Activated gamma-delta T cell treated with Interleukin-2 at 50 U/mL for 16 hours (primary cell): ENCODE measurements at places on chromosomes 3 and 15.

DNA sequence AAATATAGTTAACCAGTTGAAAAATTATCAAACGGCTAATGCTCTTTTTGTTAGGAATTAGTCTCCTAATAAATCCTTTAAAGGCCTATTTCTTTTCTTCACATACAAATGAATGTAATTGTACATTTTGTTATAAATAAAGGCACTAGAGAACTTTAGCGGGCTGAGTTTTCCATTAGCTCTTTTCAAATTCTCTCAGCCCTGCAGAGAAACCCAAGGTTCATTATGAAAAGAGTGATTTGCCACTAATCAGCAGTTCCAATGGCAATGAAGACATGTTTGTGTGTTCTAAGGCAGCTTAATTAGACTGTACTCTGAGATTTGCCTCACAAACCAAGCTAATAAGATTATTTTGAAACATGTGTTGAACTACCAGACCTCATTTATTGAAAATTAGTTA is 64.6 kb upstream of the P2RY1 start:
- no peak for DNase-seq

DNA sequence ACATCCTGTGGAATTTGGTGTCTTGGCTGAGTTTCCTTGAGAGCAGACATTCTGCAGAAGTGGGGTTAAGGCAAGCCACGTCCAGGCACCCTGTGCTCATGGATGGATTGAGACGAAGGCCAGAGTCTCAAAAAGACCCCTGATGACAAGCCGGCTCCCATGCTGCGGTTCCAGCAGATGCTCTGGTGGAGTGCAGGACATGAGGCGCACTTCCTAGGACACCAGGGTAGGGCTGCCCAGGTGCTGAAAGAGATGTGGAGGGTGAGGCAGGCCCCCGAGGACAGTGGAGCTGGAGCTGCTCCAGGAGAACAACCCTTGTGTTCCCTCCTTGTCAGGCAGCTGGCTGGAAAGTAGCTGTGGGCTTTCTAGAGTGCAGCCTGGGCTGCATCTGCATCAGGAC is 81.0 kb downstream of the ASB7 start:
- DNase-seq = no peak

DNA sequence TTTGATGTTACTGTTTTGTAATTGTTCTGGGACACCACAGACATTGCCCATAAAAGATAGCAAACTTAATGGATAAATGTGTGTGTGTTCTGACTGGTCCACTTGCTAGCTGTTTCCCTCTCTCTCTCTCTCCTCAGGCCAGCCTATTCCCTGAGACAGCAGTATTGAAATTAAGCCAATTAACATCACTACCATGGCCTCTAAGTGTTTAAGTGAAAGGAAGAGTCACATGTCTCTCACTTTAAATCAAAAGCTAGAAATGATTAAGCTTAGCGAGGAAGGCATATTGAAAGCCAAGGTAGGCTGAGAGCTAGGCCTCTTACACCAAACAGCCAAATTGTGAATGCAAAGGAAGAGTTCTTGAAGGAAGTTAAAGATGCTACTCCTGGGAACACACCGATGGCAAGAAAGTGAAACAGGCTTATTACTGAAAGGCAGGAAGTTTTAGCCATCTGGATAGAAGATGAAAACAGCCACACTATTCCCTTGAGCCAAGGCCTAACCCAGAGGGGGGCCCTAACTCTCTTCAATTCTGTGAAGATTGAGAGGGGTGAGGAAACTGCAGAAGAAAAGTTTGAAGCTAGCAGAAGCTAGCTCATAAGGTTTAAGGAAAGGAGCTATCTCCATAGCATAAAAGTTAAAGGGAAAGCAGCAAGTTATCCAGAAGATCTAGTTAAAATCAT is 295.1 kb downstream of the CHST2 start:
- no peak for DNase-seq

DNA sequence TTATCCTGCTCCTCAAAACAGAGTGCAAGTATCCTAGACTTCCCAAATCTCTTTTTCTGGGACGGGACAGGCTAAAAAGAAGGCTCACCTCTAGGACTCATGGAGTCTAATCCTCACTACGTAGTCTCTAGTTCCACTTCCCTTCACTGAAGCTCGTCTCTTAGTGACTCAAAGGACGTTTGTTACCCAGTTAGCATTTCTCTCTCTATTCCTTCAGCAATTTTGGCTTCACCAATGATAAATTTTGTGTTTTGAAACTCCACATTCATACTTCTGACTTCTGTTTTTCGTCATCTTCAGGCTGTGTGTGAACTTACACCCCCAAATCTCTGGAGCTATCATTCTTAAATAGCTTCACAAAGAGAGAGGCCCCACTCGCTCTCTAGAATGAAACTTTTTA is 627.1 kb downstream of the NAALADL2 start:
- no peak for DNase-seq

GRCh38 chr3:66200147-66200546 is 20.7 kb upstream of the SLC25A26 start:
- DNase-seq = no peak

DNA sequence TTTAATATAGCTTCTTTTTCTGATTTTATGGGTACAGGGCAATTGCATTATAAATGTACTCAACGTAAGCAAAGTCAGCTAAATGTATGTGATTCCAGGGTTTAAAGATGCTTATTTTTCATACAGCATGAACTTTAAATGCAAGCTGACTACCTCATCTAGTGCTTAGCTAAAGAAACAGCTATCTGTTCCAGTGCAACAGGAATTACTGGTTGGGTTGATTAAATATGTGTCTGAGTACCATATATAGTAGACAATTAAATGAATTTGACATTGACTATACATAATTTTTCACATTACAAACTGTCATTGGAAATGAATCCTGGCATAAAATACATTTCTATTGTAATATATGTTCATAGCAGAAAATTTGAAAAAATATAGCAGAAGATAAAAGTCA is 26.3 kb upstream of the SV2B start:
- DNase-seq = no peak

- DNase-seq = no peak
Measured at GRCh38 chr15:43105077-43105736, 631 bp downstream of the UBR1 start.

DNA sequence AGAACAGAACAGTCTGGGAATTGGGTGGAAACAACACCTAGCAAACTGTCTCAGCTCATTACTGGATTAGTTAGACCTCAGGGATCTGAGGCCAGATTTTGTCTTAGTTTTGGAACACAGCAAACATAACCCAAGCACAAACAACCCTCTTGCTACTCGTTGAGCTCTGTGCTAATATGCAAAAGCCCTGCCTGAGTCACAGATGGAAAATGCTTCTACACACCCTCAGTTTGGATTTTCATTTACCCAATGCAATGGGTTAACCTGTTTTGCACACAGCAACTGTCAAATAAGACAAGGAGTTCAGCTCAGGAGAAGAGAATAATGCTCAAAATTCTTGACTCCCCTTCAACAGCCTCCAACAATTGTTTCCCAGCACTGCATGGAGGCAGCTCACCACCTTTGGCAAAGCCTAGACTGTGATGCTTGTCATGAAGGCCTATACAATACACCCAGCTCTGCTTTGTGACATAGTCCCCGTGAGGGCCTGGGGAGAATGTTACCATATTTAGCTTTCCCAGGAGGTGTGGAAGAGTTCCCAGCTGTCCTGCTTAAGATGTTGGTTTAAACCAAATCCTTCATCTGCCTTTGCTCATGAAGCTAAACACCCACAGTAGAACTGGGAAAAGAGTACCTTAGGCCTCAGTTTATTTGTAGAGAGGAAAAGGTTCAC is 68.9 kb upstream of the MNS1 start:
- DNase-seq = no peak

DNA sequence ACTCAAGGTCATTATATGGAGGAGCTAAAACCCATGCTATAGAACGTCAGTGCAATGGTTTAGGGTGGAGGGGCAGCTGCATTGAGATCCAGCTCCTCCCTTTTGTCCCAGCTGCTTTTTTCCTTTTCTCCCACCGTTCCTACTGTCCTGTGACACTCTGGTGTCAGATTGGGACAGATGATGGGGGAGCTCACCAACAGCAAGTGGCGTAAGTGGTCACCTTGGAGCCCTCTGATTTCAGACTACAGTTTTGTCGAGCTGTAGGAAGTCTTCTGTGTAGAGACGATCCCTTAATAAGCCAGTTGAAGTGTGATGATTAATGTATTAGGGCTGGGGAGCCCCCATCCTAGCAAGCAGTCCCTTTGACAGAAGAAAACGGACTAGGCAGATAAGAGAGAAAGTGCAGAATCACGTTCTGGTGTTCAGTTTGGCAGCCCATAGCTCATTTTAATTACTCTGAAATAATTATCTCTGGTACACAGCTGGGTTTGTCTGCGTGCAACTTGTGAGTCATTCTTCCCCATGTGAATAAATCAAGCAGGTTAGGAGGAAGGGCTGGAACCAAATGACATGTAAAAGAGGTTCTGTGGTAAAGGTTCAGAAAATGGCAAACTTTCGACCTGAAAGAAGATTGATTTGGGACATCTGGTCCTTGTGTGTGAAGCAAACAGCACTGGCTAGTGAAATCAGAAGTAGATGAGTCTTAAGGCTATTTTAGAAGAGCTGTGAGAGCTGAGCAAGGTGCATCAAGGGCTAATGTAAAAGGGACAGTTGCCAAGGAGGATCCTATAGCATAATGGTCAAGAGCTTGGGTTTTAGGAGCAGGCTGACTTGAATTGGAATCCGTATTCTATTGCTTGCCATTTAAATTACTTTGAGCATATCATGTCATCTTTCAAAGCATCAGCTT is 241.4 kb downstream of the EDEM1 start:
- DNase-seq = no peak

DNA sequence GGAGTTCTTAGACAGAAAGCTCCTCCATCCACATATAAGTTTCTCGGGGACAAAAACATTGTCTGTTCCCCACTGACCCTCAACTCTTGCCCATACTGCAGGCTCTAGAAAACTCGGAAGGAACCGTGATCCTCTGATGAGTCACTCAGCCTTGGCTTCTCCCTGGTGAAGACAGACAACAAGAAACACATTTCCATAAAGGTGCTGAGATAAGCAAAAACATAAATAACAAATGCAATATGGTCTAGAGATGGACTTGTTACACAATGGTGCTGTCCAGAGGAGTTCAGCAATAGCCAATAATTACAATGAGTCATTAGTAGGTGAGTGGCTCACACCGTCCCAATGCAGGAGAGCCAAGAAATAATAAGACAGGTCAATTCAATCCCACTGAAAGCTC is 43.7 kb downstream of the MAGI1 start:
- DNase-seq = no peak

GRCh38 chr15:75053748-75054125 is 30.3 kb downstream of the PPCDC start:
- DNase-seq = no peak

GRCh38 chr3:189455641-189456417 is 175.4 kb upstream of the TP63 start:
- no peak for DNase-seq

GRCh38 chr3:165778891-165779290 is 58.3 kb downstream of the BCHE start:
- DNase-seq = no peak

DNA sequence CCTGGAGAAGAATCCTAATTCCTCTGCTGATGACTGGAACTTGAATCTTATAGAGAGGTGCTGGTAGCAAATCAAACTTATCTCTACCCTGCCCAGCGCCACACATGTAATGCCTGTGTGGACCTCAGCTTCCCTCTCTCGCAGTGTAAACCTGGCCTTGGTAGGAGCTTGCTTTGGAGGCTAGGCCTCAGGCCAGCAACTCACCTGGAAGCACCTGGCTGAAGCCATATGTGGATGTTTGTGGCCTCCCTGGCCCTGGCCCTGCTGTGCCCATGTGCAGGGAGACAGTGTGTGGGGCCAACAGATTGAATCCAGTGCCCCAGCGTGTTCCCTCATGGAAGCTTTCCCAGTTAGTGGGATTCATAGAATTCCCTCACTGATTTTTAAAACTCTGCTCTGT is 8.4 kb downstream of the TTC21A start:
- no peak for DNase-seq

DNA sequence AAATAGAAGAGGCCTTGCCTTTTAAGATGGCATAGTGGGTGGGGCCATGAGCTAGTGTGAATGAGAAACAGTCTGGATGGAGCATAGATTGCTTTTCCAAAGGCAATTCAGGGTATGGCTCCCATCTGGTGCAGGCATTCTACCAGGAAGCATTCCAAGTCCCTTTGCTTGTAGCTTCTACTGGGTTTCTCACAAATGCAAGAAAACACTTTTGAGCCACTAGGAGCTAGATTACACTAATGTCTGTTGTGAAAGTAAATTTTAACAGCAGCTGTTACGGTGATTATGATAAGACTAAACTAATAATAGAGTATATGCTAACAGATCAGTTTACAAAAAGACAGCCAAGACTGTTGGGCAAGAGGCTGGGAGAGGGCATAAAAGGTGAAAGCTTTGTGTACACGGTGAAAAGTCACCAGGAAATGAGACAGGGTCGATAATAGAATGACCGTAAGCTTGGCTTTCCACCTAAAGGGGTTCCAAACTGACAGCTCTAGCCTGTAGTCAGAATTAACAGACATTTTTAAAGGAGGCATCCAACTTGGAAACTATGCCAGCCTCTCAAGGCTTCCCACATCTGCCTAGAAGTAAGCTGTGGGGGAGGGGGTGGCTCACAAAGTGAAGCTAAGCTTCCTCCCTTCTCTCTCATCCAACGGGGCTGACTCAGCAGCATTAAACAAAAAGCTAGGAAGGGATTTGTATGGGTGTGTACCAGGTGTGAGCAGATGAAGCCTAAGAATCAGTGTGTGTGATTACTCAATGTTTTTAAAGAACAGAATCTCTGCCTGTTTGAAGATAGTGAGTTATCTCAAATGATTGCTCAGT is 61.1 kb upstream of the GPD1L start:
- no peak for DNase-seq

DNA sequence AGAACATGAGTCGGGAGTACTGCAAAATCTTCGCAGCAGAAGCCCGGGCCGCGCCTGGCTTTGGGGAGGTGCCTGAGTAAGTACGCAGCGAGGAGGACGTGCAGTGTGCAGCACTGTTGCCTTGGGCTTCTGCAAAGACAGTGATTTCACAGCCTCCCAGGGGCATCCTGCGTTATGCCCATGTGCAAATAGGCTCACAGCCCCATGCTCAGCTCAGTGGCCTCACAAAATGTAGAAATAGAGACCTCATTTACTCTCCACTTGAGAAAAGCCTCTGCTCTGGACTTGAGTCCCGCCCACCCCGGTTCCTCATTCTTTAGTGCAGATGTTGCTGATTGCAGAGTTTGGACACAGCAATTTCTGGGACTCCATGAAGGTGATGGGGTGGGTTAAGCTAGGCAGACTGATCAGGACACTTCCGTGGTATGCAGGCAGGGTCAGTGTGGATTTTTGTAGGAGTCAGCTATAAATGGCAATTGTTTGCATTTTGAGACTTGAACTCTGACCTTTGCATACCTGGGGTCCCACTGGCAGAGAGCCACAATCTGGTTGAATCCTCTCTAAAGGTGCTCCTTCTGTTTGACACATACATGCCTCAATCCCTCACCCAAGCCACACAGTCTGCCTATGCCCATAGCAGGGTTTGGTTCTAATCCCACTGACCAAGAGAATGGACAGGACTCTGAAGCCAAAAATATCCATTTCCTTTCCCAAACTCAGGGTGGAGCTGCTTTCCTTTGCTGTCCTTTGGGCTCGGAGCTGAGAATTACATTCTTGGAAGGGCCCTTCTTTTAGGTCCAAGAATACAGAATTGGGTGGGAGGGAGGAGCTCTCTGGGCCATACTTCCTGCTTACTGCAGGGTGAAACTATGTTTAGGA is 20.7 kb upstream of the SLC28A1 start:
- no peak for DNase-seq

- no peak for DNase-seq
Measured at GRCh38 chr3:182739619-182740018, 53.7 kb upstream of the ATP11B start.
